Fibroblast of lung (primary cell): ENCODE measurements at places on chromosomes 16 and 17.

- peak; percentile 83 for DNase-seq
Observed at GRCh38 chr16:2500918-2501750, 12.6 kb upstream of the ATP6V0C start.

- DNase-seq, result peak; percentile 45
Observed at GRCh38 chr17:78717431-78717980, 64.6 kb downstream of the CYTH1 start.

- no peak for DNase-seq
Observed at GRCh38 chr16:50626868-50627267, 54.2 kb downstream of the SNX20 start.

DNA sequence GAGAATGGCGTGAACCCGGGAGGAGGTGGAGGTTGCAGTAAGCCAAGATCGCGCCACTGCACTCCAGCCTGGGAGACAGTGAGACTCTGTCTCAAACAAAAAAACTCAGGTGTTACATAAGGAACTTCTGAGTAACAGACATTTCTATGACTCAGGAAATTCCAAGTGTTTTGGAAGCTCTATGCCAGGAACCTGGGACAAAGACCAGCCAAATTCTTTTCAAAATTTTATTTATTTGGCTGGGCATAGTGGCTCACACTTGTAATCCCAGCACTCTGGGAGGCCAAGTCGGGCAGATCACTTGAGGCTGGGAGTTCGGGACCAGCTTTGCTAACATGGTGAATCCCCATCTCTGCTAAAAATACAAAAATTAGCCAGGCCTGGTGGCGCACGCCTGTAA, 5.2 kb upstream of the SH2B1 start:
- DNase-seq, result no peak

DNA sequence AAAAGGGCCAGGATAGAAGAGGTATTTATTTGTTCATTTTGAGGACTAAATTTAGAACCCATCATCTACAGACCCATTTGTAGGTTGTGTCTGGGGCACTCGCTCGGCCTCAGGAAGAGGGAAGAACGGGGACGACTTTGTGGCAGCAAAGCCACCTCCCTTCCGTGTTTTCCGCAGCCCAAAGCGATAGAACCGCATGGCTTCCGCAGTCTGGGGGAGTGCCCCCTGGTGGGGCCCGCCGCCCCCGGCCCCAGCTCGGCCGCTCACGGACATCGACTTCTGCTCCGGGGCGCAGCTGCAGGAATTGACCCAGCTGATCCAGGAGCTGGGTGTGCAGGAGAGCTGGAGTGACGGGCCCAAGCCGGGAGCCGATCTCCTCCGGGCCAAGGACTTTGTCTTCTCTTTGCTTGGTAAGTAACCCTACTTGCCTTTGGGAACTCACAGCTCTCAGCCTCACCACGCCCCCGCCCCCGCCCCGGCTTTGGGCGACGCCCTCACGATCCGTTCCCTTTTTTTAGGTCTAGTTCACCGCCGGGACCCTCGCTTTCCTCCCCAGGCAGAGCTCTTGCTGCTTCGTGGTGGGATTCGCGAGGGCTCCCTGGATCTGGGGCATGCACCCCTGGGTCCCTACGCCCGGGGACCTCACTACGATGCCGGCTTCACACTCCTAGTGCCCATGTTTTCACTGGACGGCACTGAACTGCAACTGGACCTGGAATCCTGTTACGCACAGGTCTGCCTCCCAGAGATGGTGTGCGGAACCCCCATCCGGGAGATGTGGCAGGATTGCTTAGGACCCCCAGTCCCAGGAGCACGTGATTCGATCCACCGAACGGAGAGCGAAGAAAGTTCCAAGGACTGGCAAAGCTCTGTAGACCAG, 681 bp downstream of the TMEM102 start:
- no peak for DNase-seq

- no peak for DNase-seq
Observed at GRCh38 chr17:14346801-14347200, 45.9 kb downstream of the HS3ST3B1 start.

- no peak for DNase-seq
Observed at GRCh38 chr16:56709443-56710040, 20.4 kb upstream of the NUP93 start.

- no peak for DNase-seq
Observed at GRCh38 chr16:89054261-89054661, 39.4 kb upstream of the ACSF3 start.

DNA sequence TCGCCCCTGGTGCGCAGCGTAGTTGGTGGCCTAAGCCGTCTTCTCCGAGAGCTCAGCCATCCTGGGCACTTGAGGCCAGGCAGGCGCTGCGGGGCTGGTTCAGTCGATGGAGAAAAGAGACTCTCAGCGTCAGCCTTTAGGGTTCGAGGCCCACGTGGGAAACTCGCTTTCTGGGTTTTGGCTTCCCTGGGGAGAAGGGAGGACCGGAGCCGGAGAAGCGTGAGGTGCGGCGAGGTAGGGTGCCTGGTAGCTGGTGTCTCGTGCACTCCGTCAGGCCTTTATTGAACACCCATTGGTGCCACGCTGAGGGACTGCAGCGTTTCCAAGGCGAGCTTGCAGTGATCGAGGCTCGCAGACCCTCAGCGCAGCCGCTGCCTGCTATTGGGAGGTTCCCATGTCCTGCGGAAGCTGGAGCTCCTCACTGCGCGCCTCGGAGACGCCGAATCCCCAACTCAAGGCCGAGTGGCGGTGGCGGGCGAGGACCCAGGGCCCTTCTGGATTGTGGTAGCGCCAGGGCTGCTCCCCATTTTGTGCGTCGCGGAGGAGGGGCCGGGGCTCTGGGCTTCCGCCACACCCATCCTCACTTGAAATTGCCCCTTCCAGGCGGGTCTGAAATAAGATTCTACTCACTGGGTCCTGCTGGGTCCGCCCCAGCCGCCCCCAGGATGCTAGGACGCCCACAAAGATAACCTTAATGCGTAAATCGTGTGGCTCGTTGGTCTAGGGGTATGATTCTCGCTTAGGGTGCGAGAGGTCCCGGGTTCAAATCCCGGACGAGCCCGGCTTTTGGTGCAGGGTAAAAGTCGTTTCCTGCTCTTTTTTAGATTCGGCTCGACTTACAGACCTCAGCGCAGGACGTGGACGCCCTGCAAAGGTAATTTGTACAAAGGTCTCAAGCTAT, 1.2 kb downstream of the OR1F1 start:
- DNase-seq, result peak; percentile 60
